ENCODE measurements at places on chromosomes 3 and 15. TPM values are rescaled to one million over a fixed set of nuclear protein-coding genes. Genes with fewer than 3 reads are reported as not detected.

The GOLGA8Q gene
- 1.8 TPM for total RNA-seq

The ATP10A gene
- total RNA-seq = 4.2 TPM

The DLL4 gene
- total RNA-seq = 7.5 TPM

The LRRC15 gene
- 0.06 TPM for total RNA-seq

Data from spinal cord (tissue), 10 donors.